ENCODE measurements at places on chromosomes 16 and 17.

DNA sequence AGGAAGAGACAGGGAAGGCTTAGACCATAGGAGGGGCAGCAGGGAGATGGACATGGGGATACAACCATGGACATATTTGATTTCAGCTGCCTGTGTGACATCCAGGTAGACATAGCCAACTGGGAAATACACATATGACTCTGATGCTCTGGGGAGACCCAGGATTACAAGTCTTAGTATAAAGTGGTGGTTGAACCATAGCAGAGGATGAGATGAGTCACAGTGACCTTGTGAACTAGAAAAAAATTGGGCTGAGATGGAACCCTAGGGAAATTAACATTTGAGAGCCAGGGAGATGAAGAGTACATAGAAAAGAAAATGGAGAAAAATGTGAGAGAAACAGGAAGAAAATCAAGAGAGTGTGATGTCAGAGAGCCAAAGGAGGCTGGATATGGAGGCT lies 10.2 kb downstream of the MARCHF10 start:
- DNase-seq, result no peak

DNA sequence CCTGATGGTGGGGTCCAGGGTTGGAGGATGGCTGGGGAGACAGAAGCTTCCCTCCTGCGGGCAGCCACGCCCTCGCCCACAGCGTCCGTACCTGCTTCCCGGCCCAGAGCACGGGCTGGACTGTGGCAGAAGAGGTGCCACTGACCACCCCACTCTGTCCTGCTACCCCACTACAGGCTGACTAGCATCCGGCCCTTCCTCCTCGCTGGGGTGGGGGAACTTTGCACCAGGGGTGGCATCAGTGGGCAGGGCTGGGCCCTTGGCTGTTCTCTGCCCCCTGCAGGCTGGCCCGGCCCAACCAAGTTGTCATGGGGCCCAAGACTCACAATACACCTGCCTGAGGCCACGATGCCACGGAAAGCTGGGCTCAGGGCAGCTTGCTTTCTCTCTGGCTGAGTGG lies 73.0 kb downstream of the KLHDC4 start:
- no peak for DNase-seq

DNA sequence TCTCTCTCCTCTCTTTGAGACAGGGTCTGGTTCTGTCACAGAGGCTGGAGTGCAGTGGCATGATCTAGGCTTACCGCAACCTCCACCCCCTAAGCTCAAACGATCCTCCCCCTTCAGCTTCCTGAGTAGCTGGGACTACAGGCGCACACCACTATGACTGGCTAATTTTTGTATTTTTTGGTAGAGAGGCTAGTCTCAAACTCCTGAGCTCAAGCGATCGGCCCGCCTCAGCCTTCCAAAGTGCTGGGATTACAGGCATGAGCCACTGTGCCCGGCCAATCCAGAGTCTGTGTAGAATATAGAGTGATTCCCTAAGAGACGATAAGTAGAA lies 65.8 kb upstream of the RPH3AL start:
- no peak for DNase-seq

DNA sequence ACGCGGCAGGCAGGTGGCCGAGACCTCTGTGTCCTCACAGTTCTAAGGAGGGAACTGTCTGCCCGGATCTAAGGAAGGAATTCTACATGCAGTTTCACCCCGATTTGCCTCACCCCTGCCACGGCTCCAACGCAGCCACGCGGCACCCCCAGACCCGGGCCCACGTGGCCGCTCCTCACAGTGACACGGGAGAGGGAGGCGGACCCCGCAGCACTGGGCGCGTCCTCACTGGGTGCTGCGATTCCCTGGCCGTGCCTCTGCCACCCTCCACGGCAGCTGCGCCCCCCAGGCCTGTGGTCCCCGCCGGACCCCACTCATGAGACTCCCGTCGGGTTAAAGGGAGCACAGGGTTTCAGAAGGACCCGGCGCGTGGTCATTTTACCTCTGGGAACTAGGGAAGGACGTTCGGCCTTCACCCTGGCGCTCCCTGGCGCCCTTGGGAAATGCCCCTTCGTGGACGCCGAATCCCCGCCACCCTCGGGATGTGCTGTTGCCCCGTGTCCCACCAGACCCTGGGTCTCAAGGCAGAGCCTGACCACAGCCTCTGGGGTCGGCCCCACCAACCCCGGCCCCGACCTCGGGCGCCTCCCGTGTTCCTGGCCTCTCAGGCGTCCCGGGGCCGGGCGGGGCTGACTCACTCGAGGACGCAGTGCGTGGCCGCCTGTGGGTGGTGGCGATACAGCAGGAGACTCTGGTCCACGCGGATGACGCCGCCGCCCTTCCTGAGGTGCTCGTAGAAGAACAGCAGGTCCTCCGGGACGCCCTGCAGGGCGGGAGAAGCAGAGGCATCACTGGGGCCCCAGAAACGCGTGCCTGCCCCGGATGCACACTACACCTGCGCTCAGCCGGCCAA lies 118.8 kb upstream of the METRNL start:
- DNase-seq, result no peak

- DNase-seq, result no peak
Measured at GRCh38 chr17:1038459-1039122, 41.7 kb downstream of the TIMM22 start.

GRCh38 chr17:82440991-82441627 lies 9.4 kb downstream of the CYBC1 start:
- no peak for DNase-seq

GRCh38 chr16:49497466-49497865 lies 123.9 kb downstream of the C16orf78 start:
- no peak for DNase-seq

DNA sequence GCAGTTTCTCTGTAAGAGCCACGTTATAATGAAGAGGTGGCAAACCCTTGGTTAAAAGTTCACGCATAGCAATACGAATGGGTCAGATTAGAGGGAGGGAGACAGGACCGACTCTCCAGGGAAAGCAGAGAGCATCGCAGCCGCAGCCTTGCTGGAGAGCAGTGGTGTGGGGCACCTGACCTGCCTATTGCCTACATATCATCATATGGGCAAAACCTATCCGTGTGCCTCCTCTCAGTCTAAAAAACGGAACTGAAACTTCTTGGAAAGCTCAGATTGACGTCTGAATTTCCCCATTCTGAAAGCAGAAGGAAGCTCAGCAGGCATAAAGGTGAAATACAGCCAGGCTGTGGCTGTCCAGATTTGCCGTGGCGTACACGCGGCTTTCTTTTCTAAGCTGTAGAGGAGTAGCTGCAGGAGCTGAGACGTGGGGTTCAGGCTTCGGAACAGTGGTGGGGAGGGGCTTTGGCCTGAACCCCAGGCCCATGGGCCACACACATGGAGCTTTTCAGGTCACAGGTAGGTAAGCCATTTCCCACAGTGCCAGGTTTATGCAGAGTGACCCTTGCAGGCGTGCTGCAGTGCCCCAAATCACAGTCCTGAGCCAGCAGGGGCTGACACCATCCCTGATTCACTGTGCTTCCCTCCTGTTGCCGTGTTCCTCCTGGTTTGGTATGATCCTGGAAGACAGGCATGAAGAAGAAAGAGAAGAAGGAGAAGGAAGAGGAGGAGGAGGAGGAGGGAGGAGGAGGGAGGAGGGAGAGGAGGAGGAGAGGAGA lies 41.6 kb upstream of the TNRC6C start:
- no peak for DNase-seq

- DNase-seq, result no peak
Measured at GRCh38 chr16:24988593-24989338, 26.4 kb downstream of the ARHGAP17 start.

DNA sequence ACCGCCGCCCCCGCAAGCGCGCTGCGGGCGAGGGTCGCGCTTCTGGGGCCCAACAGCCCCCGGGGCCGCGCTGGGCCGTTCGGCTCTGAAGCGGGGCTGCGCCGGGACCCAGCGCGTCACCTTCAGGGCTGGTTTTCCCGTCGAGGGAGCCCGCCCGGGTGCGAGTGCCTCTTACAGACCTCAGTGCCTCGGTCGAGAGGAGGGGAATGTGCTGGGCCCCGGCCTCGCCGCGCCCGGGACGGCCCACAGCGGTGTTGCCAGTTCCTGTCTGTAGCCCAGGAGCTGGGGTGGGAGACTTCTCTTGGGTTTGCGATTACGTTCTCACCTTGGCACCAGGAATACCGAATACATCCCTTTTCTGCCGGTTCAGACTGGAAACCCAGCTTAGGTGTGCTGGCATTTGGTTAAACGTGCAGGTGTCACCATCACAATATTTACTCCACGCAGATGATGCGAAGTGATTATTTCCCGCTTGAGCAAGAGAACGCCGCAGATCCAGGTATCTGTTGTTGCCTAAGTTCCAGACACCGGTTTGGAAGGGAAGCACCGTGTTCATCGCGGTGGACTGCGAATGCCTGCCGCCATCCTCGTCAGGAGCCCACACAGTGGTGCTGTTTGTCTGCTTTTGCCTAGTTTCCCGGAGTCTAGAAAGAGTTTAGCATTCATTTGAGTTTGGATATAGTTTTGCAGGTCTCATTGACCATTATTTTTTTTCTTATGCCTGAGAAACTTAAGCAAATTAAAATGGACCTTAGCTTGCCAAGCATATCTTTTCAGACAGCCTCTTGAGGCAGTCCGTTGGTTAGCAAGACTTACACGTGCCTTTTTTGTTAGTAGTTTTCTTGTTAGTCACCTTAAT lies 914 bp downstream of the MAP1LC3B start:
- DNase-seq, result no peak

- peak; percentile 17 for DNase-seq
Measured at GRCh38 chr17:59521465-59522126, 43.8 kb upstream of the DHX40 start.

GRCh38 chr17:50218771-50219315 lies 17.4 kb upstream of the COL1A1 start:
- no peak for DNase-seq

GRCh38 chr16:68037841-68038597 lies 14.9 kb downstream of the DUS2 start:
- no peak for DNase-seq

GRCh38 chr17:58667934-58668597 lies 23.8 kb downstream of the TEX14 start:
- DNase-seq, result no peak

GRCh38 chr17:8894202-8894671 lies 26.8 kb upstream of the PIK3R6 start:
- no peak for DNase-seq

Measured in NCI-H446 treated with DMSO at 0.1 percent for 48 hours (cell line).